ENCODE measurements at places on chromosomes 6 and 20.

- DNase-seq, result no peak
Observed at GRCh38 chr20:24818056-24818455, 131.0 kb upstream of the CST7 start.

GRCh38 chr6:165552248-165552736 is 110.7 kb downstream of the PDE10A start:
- DNase-seq, result no peak

DNA sequence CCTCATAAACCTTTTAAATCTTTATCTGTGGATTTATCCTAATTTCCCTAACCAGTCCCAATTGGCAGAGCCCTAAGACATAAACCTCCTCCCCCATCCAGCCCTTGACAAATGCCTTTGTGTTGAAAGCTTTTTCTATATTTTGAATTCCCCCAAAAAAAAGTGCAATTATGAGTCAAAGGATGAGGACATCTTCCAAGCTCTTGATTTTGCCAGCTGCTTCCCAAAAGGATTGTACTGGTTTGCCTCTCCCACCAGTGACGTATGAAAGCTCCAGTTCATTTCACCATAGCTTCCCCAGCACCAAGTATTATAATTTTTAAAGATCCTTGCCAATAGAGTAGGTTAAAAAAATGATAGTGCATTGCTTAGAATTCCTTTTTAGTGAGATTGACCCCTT is 38.9 kb downstream of the SIRPA start:
- DNase-seq, result no peak

GRCh38 chr6:135137826-135138225 is 43.3 kb upstream of the MYB start:
- no peak for DNase-seq

- peak; percentile 14 for DNase-seq
Observed at GRCh38 chr6:116877743-116878142, 701 bp downstream of the RFX6 start.

DNA sequence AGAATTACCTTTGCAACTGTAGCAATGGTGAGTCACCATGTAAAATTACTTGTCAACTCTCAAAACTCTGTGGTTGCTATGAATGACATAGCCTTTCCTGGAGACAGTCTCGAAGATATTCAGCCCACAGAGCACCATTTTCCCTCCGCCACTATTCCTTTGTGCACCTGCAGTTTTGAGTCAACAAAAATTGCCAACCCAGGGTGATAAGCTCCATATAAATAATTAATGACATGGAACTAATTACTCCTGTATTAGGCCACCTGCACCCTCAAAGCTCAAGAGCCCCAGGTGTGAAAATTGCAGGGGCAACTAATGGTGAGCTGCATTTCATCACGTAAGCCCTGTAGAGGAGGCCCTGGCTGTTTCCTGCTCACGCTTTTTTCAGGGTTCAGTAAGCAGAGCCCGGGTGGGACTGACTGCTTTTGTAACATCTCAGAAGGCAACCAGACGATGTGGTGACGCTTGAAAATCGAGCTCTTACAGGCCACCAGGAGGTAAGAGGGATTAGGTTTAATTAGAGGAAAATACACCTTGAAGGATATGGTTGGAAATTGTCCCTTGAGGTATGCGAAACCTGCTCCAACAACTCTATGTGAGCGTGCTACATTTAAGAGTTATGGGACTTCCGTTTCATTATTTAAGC is 70.8 kb downstream of the BMP2 start:
- DNase-seq, result no peak

Measured in LoVo (cell line).